Astrocyte (in vitro differentiated cells and primary cell): ENCODE measurements at places on chromosomes 3 and 15.
A peak's percentile ranks its signal among the peaks of the same experiment; 100 is the strongest.

DNA sequence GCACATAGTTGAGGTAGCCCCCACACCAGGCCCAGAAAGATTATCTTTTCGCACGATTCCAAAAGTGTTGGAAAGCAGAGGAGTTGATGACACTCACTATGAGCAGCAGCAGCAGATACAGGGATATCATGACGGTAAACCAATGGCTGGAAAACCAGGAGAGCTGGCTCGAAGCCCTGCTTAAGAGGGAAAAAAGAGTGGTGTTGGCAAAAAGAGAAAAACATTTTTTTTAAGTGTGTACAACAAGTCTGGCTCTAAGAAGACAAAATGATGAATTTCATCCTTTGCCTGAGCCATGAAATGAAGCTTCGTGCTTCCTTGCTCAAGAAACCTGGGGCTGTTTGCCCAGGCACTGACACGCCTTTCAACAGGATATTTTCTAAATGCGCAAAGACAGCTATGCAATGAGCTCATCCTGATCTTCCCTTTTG, 27.3 kb downstream of the PARP16 start:
- DNase-seq, result no peak

- no peak for DNase-seq
Measured at GRCh38 chr15:78766041-78766440, 45.2 kb downstream of the ADAMTS7 start.

DNA sequence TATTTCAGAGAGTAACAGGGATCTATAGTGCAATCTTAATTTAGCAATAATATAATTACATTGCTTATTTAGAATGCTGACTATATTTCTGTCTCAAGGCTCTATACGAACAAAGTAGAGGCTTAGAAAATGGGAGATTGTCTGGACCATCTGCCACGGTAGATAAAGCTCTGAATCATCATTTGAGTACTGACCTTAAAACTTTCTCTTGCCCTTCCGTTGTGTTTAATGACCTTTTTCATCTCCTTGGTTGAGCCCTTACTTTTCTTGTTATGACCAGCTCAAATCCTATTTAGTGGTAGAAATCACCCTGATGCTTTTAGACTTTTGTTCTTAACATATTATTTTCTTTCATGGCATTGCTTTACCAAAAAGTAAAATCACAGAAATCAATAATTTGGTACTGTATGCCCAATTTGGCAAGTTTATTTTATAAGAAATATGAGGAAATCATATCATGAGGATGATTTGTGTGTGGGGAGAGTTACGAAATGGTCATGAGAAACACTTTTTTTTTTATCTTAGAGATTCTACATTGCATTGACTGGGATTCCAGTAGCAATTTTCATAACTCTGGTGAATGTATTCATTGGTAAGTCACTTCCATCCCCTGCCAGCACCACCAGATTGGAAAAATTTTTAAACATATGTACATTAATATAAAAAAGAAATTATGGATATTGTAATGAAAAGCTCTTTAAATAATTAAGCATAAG, 11.0 kb downstream of the NDUFB5 start:
- DNase-seq, result no peak

DNA sequence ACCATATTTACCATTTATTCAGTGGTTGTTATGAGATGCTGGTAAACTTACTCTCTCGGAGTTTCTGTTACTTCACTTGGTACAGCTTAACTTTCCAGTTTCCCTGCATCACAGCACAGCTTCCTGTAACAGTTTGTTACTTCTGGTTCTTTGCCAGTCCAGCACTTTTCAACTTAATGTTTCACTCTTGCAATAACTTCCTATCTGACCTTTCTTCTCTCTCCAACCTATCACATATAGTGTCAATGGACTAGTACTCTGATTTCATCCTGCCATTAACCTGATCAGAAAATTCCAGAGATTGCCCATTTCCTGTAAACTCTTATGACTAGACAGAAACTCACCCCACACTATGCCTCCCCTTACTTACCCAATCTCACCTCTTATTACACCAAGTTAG, 3.9 kb upstream of the ATP11B start:
- no peak for DNase-seq

DNA sequence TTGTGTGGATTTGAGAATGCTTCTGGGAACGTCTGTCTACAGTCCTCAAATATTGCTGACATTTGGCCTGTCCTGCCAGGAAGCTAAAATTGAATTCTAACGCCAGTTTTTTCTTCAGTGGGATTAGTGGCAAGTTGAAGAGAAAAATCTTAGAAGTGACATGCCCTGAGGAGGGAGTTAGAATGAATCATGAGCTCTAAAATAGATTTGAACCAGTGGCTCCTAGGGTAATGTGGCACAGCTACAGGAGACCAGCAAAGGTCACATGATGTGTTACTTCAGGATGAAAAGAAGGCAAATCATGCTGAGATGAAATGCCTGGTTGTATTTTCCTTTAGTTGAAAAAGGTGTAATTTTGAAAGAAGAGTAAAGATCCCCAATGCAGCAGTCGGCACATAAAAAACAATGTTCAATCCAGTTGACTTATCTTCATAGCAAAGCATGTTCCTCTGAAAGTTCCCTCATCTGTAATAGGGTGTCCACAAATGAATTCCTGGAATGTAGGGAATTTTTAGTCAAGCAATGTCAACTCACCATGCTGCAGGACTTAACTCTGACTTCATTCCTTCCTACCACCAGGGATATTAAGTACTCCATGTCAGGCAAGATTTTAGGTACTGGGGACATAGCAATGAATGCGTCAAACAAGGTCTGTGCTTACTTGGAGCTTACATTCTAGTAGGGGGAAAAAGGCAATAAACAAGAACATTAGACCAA, 171.6 kb downstream of the CADPS start:
- DNase-seq, result peak; percentile 70

- no peak for DNase-seq
Measured at GRCh38 chr15:77571741-77572140, 61.0 kb downstream of the LINGO1 start.

DNA sequence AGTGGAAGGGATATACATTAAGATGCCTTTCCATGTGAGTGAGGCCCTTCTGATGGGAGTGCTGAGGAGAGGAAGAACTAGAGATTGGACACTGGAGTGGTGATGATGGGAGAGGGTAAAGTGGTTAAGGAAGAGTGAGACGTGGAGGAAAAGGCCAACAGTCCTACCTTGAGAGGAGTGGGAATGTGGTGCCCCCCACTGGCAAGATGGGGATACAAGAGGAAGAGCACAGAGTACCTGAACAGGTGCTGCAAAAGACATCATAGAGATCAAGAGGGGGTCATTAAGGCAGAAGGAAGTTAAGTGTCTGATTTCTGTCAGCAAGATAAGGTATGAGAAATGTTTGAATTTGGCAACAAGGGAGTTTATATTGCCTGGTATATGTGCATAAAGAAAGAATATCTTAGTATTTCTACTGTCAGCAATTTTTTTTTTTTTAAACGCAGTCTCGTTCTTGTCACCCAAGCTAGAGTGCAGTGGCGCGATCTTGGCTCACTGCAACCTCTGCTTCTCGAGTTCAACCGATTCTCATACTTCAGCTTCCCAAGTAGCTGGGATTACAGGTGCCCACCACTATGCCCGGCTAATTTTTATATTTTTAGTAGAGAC, 34.0 kb downstream of the ARIH2 start:
- no peak for DNase-seq

GRCh38 chr3:194196876-194197275, 60.9 kb downstream of the HES1 start:
- DNase-seq, result peak; percentile 46

DNA sequence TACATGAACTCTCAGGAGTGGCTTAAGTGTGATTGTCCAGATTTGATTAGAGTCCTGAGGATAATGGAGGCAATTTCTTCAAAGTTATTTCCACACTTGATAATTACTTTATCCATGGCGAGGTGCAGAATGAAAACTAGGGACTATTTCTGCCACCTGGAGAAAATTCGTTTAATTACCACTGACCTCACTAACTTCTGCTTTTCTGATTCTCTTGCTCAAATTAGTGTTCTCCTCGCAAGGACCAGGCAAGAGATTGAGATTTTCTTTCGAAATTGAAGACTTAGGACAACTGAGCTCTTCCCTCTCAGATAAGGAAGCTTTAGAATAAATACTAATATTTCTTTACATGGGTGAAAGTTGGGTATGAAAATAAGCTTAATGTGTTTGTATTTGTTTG, 135.2 kb downstream of the RYR3 start:
- DNase-seq, result no peak

- no peak for DNase-seq
Measured at GRCh38 chr3:111794711-111795110, 64.4 kb upstream of the PHLDB2 start.

DNA sequence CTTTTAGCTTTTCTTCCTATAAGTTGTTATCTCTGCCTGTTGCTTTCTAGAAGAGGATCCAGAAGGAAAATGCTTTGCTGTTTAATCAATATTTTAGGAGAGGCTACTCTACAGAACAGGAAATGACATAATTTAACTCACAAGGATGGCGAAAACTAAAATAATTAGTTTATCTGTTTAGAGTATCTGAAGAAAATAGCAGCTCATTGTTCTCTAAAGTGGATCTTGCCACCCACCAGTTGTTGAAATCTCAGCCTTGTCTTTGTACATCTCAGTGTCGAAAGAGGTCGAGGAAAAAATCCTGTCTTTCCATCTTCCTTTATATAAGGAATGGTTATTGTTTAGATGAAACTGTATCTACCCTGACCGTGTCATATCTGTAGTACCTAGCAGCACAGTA, 126.6 kb downstream of the ZNF609 start:
- DNase-seq, result no peak

GRCh38 chr3:27428446-27428845, 55.7 kb downstream of the SLC4A7 start:
- no peak for DNase-seq

- DNase-seq, result peak; percentile 45
Measured at GRCh38 chr15:101637516-101637915, 14.7 kb downstream of the TM2D3 start.

GRCh38 chr3:6989608-6990291, 128.8 kb downstream of the GRM7 start:
- DNase-seq, result no peak
